Activated naive CD8-positive, alpha-beta T cell treated with anti-CD3 and anti-CD28 coated beads, Interleukin-2, amount 50 U/mL, for 24 hours (primary cell): ENCODE measurements at places on chromosomes 2 and 18.

GRCh38 chr2:197571627-197572271, 55.9 kb downstream of the MOB4 start:
- no peak for DNase-seq

DNA sequence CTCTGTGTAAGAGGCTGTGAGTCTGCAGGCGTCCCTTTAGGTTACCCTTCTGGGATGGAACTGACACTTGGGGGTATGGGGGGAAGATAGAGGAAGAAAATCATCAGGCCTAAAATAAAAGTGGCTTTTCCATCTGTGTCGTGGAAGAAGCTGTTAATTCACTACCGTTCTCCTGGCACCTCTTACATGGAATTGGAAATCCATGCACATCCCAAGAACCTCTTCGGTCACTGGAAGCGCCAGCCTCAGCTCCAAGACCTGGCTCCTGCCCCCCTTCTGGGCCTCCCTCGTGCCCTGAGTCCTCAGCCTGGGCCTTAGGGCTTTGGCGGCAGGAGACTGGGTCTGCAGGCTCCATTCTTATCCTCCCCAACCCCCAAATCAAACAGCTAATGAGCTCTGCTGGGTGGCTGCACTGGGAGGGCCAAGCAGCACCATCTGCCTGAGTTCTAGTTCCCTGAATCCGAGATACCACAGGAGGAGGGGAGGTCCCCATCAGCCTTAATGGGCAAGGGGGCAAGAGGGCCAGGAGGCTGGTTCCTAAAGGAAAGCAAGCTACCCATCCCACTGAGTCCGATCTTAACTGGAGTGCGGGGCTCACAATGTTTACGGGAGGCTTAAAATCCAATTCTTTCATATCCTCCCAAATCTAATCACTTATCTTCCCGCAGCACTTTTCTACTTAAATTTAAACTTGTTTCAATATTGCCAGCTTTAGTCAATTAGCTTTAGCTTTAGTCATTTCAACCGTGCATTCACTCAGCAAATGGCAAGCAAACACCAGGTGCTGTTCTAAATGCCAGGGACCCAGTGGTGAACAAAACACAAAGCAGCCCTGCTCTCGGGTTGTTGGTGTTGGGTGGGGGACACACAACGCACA, 52.8 kb downstream of the FAM178B start:
- DNase-seq, result no peak

DNA sequence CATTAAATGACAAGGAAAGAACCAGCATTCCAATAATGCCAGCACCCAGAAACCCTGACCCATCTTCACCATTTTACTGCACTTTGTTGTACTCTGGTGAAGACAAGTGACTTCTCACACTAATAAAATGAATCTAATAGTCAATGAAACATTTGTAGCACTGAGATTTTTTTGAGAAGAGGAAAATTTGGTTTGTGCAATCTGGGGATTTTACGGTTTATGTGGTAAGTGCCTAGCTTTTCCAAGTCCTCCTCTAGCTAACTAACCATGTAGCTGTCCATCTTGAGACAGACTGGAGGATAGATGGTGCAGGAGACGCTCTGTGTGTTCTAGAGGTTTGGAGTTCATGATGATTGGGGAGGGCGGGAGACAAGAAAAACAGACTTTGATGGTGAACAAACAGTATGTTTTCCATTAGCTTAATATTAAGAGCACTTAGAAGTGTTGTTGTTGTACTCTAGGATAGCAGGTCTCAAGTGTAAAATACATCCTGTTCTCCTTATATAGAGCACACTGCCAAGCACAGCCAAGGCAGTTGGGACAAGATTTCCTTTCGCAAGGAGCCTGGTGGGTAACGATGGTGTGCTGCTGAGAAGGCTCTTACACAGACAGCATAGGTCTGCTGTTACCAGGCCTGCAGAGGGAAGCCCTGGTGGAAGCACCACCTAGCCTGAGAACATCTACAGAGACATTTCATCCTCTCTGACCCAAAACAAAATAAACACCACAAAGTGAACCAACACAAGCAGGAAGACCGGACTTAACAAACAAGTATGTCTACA, 83.7 kb downstream of the BCL11A start:
- DNase-seq, result no peak

DNA sequence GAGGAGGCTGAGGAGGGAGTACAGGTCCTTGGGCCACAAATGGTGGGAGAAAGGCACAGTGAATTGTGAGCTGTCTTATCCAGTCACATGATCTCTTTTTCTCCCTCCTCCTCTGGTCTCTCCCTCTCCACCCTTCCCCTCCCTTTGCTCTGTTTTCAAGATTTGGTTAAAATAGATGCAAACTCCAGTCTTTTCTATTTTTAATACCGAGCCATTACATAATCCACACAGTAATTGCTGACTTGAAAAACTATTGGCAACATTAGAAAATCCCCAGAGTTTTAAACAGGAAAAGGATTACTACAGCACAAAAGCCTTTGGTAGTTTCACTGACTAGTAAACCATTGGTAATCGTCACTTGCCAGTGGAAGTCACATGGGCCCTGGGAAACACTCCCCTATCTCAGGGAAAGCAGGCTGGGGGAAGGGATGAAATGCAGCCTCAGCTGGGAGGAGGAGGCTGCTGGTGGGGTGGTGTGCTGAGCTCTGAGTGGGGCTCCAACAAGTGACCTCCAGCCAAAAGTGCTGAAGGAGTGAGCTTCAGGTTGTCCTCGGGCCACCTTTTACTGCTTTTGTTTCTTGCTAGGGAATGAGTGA, 57.4 kb upstream of the PCBP1 start:
- no peak for DNase-seq

- DNase-seq, result no peak
Measured at GRCh38 chr18:25229081-25229480, 122.9 kb downstream of the ZNF521 start.

DNA sequence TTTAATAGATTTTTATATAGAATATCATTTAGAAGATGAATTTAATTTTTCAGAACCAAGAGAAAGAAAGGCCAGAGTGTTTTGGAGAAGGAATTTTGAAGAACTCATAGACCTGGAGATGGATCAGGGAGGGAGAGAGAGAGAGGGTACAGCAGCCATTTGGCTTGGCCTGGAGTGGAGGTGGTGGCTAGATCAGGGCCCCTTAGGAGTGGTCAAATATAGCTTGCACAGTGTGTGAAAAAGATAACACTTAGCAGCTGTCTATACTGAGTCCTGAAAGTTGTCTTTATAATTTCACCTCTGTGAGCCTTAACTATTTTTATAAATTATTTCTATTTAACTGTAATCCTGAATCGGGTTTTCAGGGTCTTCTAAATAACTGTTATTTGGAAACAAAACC, 38.8 kb upstream of the ACYP2 start:
- DNase-seq, result no peak

- DNase-seq, result no peak
Measured at GRCh38 chr18:6747646-6748045, 18.1 kb downstream of the ARHGAP28 start.
